NCI-H345 (cell line): ENCODE measurements at places on chromosomes 7 and 10.

- no peak for DNase-seq
Measured at GRCh38 chr10:49743464-49744075, 18.6 kb downstream of the OGDHL start.

- DNase-seq: no peak
Measured at GRCh38 chr10:51596695-51597094, 102.7 kb downstream of the CSTF2T start.

DNA sequence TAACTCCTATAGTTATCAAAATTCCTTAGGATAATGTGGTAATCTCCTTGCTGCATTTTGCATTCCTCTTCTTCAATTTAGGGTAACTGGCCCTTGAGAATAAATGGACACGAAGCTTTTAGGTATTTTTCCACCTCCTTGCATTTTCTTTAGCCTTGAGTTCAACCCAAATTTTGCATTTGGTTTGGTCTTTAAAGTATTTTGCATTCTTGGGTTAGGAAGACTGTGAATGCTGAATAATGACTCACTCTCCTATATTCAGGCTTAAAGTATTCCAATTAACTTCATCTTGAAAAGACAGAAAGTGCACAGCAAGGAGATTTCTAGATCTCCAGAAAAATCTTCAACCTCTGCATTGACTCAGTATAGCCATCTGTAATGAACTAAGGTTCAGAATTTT is 47.3 kb downstream of the TFPI2 start:
- DNase-seq: no peak

GRCh38 chr10:102630663-102631062 is 13.6 kb upstream of the TRIM8 start:
- DNase-seq: no peak

GRCh38 chr10:91593366-91593765 is 39.5 kb downstream of the PPP1R3C start:
- peak; percentile 82 for DNase-seq

DNA sequence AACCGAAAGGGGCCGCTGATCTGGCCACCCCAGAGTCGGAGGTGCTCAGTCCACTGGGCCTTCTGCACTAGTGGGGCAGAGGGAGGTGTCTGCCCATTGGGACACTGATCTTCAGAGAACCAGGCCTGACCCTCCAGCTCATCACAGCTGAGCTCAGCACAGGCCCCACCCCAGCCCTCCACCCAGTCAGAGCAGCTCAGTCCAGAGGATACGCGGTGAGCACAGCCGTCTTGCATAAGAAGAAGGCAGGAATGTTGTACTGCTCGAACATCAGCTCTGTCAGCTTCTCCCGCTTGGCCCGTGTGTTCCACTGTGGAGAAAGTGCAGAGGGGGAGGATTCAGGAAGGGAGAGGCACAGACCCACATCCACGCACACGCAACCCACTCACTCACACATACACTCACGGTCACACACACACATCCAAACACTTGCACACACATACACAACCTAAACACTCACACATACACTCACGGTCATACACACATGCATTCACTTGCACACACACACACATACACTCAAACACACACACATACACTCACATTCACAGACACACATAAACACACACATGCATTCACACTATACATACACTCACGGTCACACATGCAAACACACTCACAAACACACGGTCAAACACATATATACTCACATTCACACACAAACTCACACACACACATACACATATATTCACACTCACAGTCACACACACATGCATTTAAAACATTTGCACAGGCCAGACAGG is 6.3 kb downstream of the ACTL6B start:
- no peak for DNase-seq

DNA sequence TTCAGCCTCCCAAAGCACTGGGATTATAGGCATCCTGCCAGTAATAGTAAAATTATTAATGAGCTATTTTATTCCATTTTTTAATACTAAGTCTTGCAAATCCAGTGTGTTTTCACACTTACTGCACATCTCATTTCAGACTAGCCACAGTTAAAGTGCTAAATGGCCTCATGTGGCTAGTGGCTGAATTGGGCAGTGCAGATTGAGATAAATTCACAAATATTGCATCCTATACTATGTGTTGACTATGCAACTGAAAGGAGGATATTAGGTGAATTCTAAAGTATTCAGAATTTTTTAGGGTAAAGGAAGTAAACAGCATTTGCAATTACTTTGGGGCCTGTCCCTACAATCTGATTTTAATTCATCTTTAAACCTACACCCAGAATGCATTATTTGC is 10.2 kb downstream of the APBB1IP start:
- no peak for DNase-seq

DNA sequence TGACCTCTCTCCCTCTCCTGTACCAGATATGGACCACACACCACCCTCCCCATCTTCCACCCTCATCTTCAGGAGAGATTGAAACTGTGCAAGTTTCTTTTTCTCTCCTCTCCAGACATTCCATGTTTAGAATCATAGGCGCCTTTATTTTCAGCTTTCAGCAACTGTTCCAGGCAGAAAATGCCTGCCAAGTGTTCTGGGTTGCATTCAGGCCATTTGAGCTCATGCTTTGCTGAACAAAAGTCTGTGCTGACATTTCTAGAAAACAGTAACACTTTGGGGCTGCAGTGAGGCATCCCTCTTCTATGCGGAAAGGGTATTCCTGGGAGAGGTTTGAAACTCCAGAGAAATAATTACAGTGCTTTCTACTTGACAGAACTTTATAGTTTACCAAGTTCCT is 361.7 kb downstream of the GPAM start:
- DNase-seq: no peak

DNA sequence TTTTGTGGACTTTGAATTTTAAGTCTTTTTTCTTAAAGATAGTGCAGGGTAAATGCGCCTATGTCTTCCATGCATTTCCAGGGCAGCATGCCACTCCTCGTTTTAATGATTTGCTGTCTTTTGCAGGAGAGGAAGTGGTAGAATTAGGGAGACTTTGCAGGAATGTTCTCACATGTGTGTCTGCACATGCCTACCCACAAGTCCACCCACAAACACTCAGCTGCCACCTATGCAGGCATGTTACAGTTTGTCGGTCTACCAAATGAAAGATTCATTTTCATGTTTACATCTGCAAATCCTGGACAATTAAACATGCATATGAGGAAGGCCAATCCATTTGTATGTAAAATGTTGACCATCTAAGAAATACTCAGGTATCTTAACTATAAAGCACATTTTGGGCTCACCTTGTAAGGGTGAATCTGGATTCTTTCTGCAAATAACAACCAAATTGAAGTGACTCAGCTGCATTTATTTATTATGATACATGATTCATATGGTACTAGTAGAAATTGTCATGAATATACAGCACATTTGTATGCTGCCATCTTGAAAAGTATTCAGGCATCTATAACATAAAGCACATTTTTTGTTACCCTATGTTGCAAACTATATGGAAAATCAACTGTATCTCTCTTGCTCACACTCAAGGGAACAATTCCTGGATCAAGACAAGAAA is 4.7 kb upstream of the TEX36 start:
- DNase-seq: no peak

DNA sequence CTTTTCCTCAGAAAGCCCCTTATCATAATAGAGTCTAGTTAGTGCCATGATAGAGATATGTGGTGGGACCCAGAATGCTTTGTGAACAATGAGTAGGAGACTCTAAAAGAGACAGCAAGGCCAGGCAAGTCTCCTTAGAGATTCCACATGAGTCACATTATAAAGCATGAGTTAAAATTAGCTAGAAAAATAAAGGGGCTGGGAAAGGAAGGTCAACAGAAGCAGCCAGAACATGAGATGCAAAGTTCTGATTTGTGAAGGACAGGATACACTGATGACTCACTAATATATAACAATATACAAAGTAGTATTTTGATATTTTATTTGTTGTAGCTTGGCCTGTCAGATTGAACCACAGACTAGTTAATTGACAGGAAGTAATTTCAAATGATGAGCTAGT is 25.3 kb upstream of the SNX13 start:
- DNase-seq: no peak

DNA sequence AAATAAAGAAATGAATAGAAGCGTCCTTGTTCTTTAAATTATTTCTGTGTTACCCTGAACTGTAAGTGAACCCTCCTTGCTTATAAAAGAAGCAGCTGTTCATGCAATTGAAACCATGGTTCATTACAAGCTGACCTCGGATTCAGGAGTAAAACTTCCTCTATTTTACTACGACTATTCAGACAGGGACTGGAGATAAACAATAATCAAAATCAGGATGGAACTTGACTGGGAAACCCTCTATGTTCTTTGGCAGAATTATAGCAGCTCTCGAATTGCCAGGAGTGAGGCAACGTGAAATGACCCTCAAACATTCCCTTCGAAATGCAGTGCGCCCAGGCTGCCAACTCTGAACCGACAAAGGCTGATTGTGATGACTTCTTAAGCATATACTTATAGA is 172.1 kb downstream of the CYP26A1 start:
- no peak for DNase-seq

DNA sequence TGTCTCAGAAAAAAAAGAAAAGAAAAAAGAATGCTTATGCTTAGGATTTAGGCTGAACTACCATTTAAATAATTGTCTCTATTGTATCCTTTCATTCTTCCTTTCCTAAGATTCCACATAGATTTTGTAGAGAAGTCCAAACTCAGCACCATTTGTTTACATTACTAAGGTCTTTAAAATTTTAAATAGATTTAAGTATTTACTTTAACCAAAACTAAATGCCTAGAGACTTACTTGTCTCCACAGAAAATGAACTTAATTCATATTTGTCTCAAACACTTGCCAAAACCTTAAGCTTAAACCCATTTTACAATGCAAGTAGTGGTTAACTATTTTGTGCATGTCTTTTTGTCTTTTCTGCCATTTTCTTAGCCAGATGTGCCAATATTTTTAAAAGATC is 54.1 kb upstream of the ABI1 start:
- DNase-seq: no peak
